ENCODE measurements at places on chromosomes 12 and 14.

DNA sequence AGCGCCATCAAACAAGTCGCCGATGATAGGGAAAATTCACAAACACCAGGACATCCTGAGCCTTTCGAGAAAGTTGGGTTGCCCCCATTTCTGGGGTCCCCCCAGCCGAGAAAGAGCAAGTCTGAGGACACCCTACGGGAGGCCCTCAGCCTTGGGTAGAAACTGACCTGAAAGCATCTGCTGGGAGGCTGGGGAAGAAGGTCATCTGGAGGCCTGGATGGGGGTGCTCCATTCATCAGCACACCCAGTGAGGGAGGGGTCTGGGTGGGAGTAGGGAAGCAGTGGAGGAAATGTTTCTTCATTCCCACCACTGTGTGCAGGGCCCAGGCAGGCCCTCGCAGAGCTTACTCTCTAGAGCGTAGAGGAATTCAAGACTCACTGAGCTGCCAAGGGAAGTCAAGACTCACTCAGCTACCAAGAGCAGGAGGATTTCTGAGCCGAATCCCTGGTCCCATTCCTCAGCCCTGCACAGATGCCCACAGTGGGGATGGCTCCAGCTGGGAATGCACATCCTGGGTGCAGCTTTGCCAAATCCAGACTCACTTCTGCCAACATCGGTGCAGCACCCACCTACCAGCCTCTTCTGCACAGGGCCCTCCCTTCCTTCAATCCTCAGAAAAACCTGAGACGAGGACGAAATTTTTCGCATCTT, 38.1 kb downstream of the DIO3 start:
- no peak for DNase-seq

- no peak for DNase-seq
These were observed 62.1 kb downstream of the SH2B3 start for GRCh38 chr12:111467857-111468241.

DNA sequence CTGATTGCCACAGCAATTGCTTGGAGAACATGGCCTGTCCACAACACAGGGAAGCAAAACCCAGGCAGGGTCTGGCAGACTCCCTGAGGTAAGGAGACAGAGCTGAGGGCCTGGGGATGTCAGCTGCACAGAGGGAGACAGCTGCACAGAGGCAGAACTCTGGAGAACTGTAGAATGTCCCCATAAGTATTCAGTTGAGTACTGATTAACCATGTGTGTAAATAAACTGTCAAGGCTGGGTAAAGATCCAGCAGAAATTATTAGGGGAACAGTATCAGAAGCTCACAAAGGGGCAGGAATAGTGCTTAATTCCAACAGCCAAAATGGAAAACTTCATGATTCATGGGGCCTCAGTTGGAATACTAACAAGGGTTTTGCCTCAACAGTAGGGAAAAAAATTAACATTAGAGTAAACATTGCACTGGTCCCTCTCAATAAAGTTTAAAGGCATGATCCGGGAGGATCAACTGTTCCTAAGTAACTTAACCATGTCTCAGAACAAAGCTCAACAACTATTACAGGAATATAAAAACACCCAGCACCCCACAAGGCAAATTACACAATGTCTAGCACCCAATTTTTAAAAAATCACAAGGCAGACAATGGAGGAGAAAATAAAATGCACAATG, 201.3 kb upstream of the RASSF8 start:
- no peak for DNase-seq

GRCh38 chr14:67579040-67579439, 21.0 kb downstream of the PIGH start:
- DNase-seq, result no peak

DNA sequence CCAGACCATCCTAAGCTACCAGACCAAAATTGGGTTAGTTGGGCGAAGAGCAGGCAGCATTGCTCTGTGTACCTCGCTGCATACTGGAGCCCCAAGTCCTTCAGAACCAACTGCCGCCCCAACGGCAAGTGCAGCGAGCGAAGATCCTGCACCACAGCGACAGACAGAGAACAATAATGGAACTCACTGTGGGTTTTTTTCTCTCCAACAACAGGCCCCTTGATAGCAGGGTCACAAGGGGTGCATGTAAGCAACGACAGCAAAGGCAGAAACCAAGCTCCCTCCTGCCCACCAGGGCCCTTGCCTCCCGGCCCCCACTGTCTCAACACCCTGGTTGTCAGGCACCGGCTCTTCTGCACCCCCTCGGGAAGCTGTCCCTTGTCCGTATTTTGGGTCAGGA, 39.0 kb downstream of the RNF34 start:
- no peak for DNase-seq

DNA sequence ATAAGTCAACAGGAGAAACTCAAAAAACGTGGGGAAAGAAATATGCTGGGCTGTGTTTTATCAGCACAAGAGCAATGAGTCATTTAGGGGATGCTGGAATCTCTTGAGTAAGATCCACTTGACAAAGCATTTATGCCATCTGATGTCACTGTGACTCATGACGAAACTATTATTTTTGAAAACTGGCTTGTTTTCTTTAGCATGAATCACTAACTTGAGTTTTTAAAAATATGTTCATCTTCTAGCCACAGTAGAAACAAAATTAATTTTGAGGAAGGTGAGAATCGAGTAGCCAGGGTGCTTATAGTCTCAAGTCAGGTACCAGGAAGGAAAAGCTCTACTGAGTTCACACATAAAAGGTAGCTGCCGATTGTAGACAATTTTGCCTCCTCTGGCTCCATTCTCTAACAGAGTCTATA, 456.2 kb upstream of the MGAT4C start:
- no peak for DNase-seq

DNA sequence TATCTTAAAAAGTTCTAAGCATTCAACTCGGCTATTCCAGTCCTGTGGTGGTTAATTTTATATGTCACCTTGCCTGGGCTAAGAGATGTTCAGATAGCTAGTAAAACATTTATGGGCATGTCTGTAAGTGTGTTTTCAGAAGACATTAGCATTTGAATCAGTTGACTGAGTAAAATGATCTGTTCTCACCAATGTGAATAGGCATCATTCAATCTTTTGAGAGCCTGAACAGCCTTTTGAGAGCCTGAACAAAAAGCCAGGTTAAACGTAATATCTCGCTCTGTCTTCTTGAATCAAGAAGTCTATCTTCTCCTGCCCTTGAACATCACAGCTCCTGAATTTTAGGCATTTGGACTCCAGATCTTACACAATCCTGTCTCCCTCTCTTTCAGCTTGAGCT, 1266.1 kb downstream of the LRFN5 start:
- no peak for DNase-seq

DNA sequence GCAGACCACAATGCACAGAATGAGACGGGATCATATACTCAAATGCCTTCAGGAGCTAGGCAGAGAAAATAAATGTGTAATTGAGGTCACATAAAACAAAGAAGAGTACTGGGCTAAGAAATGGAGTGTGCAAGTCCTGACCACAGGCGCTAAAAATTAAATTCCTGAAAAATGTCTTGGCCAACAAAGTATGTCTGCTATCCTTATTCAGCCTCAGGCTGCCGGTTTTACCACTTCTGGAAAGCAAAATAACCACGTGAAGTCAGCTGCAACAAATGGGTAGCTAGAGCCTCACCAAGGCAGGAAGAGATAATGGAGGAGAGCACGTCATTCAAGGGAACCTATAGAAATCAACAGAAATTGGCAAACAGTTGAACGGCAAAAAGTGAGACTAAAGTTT, 3.1 kb downstream of the PYGL start:
- DNase-seq, result no peak

DNA sequence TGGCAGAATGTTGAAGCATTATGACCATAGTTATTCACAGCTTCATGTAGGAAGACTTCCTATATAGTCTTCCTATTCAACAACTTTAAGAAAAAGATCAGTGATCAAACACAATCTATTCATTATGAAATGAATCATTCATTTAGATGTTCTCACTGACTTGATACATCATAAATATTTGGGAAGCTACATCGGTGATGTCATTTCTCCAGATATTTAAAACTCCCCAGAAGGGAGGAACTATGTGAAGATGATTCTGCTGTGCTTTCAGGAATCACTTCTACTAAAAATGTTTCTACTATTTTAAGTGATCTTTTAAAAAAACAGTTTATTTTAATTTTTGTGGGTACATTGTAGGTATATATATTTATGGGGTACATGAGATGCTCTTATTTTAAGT, 316.4 kb downstream of the BCAT1 start:
- DNase-seq, result no peak

- no peak for DNase-seq
These were observed 12.2 kb upstream of the MYH7 start for GRCh38 chr14:23447361-23448350.

GRCh38 chr12:60997869-60998378, 1262.3 kb upstream of the USP15 start:
- no peak for DNase-seq

DNA sequence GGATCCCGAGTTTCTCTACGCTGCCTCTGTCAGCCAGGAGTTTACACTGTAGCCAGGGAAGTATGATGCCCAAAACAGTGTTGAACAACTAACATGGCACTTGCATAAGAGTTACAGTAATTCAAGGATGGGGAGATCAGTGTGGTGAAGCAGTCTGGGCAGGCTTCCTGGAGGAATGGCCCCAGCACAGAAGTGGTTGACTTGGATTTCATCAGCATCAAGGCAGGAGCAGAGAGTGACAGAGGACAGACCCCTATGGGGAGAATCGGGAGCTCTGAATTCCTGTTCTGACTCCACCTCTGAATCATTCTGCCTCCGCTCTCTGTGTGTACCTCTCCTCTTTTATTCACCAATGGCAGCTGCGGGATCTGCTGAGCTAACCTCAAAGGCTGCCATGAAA, 124.5 kb downstream of the KCNA5 start:
- DNase-seq, result no peak

- no peak for DNase-seq
These were observed 7.6 kb upstream of the RNF34 start for GRCh38 chr12:121392325-121392716.

- no peak for DNase-seq
These were observed 86.5 kb upstream of the PTPRR start for GRCh38 chr12:71007020-71007419.

DNA sequence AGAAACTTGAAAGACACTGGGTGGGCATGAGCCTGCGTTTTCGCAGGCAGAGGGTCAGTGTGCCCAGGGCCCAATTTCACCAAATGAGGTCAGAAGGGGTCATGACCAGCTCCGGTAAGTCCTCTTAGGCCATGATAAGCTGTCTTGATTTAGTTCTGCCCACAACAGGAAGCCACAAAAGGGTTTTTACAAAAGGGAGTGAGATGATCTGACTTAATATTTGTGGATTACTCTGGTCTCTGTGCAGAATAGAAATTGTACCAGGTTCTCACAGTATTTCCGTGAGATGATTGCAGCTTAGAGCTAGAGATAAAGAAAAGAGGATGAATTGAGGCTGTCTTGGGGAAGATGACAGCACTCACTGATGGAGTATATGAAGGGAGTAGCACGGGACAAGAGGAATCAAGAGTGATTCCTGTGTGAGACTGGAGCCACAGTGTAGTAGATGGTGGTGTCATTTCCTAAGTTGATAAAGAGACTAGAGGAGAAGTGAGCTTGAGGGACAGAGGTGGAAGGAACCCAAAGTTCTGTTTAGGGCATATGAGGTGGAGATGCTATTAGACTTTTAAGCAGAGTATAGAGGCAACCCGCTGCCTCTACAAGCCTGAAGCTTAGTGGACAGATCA, 288.3 kb upstream of the AMIGO2 start:
- no peak for DNase-seq

DNA sequence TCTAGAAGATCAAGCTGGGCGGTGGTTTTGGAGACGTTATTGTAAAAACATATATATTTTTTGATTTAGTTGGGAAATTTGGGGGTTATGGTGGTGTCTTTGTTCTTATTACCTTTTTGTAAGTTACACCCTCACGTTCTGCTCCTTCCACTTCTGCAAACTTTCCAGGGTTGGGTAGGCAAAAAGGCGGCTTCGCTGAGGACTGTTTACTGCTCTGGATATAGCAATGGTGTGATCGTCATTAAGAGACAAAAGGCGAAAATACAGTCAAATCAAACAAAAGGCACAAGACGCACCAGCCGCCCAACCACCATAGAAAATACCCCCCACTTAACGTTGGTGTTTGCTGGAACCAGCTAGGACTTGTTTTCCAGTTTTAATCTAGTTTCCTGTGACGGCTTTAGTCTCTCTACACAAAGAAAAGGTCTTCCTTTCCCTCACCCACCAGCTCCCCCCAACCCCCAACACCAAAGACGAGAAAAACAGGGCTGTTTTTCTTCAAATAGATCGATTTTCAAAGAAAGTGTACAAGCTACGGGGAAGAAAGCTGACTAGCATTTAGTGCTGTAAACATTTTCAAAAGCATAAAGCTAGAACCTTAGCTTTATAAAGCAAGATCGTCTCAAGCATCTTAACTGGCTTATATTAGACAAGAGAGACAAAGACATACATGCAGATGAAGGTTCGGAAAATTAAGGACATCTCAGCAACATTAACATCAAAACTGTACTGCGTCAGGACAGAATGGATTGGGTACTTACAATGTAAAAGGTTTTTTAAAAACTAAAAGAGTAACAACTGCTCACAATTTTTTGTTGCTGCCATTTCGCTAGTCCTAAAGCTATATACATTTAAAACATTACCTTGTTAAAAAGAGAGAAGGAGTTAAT, 2.0 kb upstream of the SETD1B start:
- no peak for DNase-seq
